Activated CD8-positive, alpha-beta memory T cell treated with anti-CD3 and anti-CD28 coated beads, Interleukin-2, amount 10 ng/mL, durations not matched to agents 7 days and 5 days (primary cell): ENCODE measurements at places on chromosomes 12 and 14. TPM values are rescaled to one million over a fixed set of nuclear protein-coding genes. Genes with fewer than 3 reads are reported as not detected.

KLC1 gene
- 206 TPM for total RNA-seq

DNAL1 gene
- total RNA-seq: 9.1 TPM

OR4E2 gene
- not detected for total RNA-seq

RASSF3 gene
- total RNA-seq: 61.5 TPM

ASCL1 gene
- total RNA-seq: not detected

SEL1L gene
- 59.0 TPM for total RNA-seq

FOXG1 gene
- not detected for total RNA-seq

TEP1 gene
- 44.9 TPM for total RNA-seq

MYH6 gene
- total RNA-seq: 1.0 TPM
